Peyer's patch (tissue), 4 donors: ENCODE measurements at places on chromosomes 7 and 10. TPM values are rescaled to one million over a fixed set of nuclear protein-coding genes. Genes with fewer than 3 reads are reported as not detected.

- DNase-seq, result peak; percentile 92
- no peaks in the 10 kb centered on the region for H3K4me1 ChIP-seq
- no peaks in the 10 kb centered on the region for H3K36me3 ChIP-seq
- no peak overlapping the region for H3K4me3 ChIP-seq
Measured at GRCh38 chr7:151368136-151368571, 26.5 kb downstream of the NUB1 start.

The GPNMB gene
- 12.1 TPM for total RNA-seq

The PON1 gene
- not detected for total RNA-seq

The RHOBTB1 gene
- 11.7 TPM for total RNA-seq

- no peaks in the 10 kb centered on the region for H3K27me3 ChIP-seq
- peaks cover 8% of the 10 kb centered on the region for H3K4me1 ChIP-seq
- H3K4me3 ChIP-seq, result no peak overlapping the region
- no peaks in the 10 kb centered on the region for H3K36me3 ChIP-seq
- no peak overlapping the region for H3K27ac ChIP-seq
- DNase-seq, result no peak
Measured at GRCh38 chr10:118732245-118733165, 22.3 kb downstream of the CACUL1 start.

GRCh38 chr7:11524476-11525397 is 307.3 kb downstream of the THSD7A start:
- no peak overlapping the region for H3K27ac ChIP-seq
- no peaks in the 10 kb centered on the region for H3K27me3 ChIP-seq
- no peaks in the 10 kb centered on the region for H3K4me1 ChIP-seq
- no peak overlapping the region for H3K4me3 ChIP-seq

The IDI2 gene
- total RNA-seq, result not detected

The VWDE gene
- total RNA-seq, result 2.1 TPM

The CDHR1 gene
- total RNA-seq, result 22.6 TPM

The ZCWPW1 gene
- 1.8 TPM for total RNA-seq

The OR2A5 gene
- not detected for total RNA-seq

The ATG9B gene
- total RNA-seq, result not detected

GRCh38 chr10:90642650-90643049 is 215.2 kb downstream of the HTR7 start:
- H3K4me3 ChIP-seq, result no peak overlapping the region
- H3K27ac ChIP-seq, result peak overlapping the region; percentile 26
- no peaks in the 10 kb centered on the region for H3K4me1 ChIP-seq
- H3K36me3 ChIP-seq, result no peaks in the 10 kb centered on the region

DNA sequence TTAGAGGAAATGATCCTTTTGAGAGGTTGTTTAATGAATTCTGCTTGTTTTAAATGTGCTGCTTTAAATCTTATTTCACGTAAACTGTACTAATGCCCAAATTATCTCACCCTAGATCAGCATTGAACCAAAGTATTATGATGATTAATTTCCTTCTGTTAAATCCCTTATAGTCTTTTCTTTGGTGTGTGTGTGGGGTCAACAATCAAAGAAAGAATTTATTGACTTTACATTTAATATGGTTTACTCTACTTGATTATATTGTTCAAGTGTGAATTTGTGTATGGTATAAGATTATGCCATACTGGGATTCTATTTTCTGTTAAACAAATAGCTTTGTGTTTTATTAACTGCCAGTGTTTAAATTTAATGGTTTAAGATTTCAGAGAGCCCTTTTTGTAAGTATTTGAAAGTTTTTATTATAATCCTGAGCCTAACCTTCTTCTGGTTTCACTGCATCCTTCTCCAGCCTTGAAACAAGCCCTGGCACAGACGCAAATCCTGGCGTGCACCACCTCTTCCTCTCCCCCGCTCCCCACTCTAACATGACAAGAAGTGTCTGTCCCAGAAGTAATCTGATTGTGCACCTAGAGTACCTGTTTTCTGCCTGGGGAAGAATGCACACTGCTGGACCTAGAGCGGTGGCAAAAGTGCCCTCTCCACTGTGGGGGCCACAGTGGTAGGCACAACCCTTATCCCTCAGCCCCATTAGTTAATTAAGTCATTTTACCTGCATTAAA is 70.6 kb downstream of the KAT6B start:
- DNase-seq, result no peak
- H3K27me3 ChIP-seq, result no peaks in the 10 kb centered on the region
- no peaks in the 10 kb centered on the region for H3K4me1 ChIP-seq
- H3K4me3 ChIP-seq, result no peak overlapping the region
- H3K36me3 ChIP-seq, result no peaks in the 10 kb centered on the region

The UBE2D4 gene
- total RNA-seq, result 15.3 TPM

- H3K27ac ChIP-seq, result peak overlapping the region; percentile 68
- no peak overlapping the region for H3K4me3 ChIP-seq
- no peaks in the 10 kb centered on the region for H3K4me1 ChIP-seq
- no peaks in the 10 kb centered on the region for H3K27me3 ChIP-seq
- no peak for DNase-seq
Measured at GRCh38 chr10:68599771-68600040, 39.6 kb downstream of the TET1 start.

The PKD1L1 gene
- total RNA-seq, result 0.47 TPM

The CYP2C19 gene
- 81.1 TPM for total RNA-seq

GRCh38 chr10:84205049-84205852 is 10.9 kb downstream of the CDHR1 start:
- peak; percentile 85 for DNase-seq
- no peaks in the 10 kb centered on the region for H3K36me3 ChIP-seq
- no peak overlapping the region for H3K4me3 ChIP-seq
- no peaks in the 10 kb centered on the region for H3K27me3 ChIP-seq
- H3K4me1 ChIP-seq, result no peaks in the 10 kb centered on the region

The RARRES2 gene
- 22.0 TPM for total RNA-seq

DNA sequence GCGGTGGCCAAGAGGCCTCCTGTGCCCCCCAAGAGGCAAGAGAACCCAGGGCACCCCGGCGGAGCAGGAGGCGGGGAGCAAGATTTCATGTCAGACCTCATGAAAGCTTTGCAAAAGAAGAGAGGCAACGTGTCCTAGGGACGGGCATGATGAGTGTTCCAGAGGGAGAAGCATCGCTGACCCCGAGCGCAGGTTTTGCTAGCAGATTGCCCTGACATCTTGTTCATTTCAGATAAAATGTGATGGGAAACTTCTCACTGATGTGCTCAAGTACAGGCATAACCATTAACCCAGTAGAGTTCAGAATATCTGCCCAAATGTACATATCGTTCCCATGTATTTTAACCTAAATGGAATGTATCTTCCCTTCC is 129.2 kb downstream of the APBB1IP start:
- no peak overlapping the region for H3K27ac ChIP-seq
- no peak for DNase-seq
- peaks cover 4% of the 10 kb centered on the region for H3K27me3 ChIP-seq
- no peaks in the 10 kb centered on the region for H3K4me1 ChIP-seq
- peak overlapping the region; percentile 43 for H3K4me3 ChIP-seq

DNA sequence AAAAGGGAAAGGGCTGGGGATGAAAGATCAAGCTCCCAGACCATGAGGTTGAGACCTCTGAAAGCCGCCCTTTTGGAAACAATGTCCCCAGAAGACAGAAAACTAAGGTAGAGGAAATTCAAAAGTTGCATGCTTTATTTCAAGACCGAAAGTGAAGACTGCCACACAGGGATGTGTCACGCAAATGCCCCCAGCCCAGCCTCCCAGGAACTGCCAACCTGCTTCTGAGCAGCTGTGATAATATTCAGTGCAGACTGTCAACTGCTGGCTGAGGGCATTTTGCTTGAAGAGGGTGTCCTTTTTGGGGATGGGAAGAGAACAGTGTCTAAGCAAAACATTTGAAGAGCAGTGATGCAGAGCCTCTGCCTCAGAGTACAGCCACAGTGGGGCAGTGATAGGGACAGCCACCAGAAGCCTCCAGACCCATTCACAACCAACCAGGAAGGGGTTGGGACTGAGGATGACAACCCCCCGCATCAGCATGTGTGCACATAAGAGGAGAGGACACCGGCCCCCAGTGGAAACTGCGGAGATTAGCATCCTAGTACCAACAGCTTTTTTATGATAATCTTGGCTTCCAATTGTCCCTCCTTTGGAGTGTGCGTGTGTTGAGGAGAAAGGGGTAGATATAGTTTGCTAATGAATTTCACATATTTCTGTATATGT is 34.7 kb upstream of the NFE2L3 start:
- no peaks in the 10 kb centered on the region for H3K27me3 ChIP-seq
- no peaks in the 10 kb centered on the region for H3K4me1 ChIP-seq
- no peak for DNase-seq
- no peaks in the 10 kb centered on the region for H3K36me3 ChIP-seq
- no peak overlapping the region for H3K4me3 ChIP-seq
- no peak overlapping the region for H3K27ac ChIP-seq

- no peaks in the 10 kb centered on the region for H3K36me3 ChIP-seq
- no peak overlapping the region for H3K4me3 ChIP-seq
Measured at GRCh38 chr7:1123715-1124114, 35.8 kb downstream of the GPER1 start.

The BTAF1 gene
- total RNA-seq, result 60.2 TPM

GRCh38 chr10:11793762-11794479 is 29.2 kb upstream of the PROSER2 start:
- H3K4me1 ChIP-seq, result no peaks in the 10 kb centered on the region
- no peaks in the 10 kb centered on the region for H3K36me3 ChIP-seq
- H3K4me3 ChIP-seq, result no peak overlapping the region
- no peak for DNase-seq
- H3K27me3 ChIP-seq, result no peaks in the 10 kb centered on the region

The FAS gene
- 25.9 TPM for total RNA-seq

GRCh38 chr10:93027508-93027907 is 33.1 kb upstream of the CYP26C1 start:
- no peak overlapping the region for H3K27ac ChIP-seq
- no peak overlapping the region for H3K4me3 ChIP-seq
- no peaks in the 10 kb centered on the region for H3K4me1 ChIP-seq
- no peaks in the 10 kb centered on the region for H3K36me3 ChIP-seq

DNA sequence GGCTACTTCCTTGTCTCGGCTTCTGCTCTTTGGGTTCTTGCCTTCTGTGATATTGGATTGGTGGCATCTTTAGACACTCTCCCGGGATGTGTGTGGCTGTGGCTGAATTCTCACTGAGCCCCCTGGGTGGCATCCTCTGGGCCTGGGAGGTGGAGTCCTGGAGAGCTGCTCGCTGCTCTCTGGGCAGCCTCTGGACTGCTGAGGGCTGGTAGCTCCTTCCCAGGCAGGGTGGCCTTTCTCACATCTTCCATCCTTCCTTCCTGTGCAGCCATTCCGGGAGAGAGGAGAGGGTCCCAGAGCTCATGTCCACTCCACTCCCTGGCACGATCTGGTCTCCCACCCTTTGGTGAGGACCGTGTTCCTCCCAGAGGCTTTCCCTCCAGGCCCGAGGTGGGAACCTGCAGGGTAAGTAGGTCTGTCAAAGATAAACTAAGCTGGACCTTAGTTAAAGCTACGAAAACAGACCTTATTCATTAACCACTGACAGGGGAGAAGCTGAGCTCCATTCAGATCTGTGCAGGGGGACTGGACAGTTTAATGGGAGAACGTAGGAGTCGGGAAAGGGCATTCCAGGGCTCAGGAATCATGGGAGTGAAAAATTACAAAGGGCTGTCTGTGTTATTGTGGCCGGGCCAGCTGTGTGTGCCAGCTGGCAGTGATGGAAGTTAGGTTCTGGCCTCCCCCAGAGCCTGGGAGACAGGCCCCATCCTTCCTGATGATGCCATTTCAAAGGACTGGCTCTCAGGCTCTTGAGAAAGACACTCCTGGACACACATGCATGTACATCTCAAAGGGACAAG is 8.7 kb downstream of the ATP6V0E2 start:
- no peak overlapping the region for H3K27ac ChIP-seq
- H3K27me3 ChIP-seq, result no peaks in the 10 kb centered on the region
- no peaks in the 10 kb centered on the region for H3K4me1 ChIP-seq

DNA sequence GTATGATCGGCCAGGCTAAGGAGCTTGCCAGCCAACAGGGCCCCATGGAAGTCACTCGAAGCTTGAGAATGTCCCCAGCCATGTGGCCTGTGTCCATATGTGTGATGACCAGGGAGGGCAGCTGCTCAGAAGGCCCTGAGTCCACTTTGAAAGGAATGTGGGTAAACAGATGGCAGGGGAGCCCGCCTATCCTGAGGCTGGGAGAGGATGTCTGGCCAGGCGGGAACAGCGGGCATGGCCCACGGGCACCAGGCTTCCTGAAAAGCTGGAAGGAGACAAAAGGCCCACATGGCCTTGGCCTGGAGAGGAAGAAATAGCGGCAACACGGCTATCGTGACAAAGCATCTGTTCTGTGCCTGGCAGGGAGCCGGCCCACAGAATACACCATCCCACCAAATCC is 137.9 kb upstream of the PPIF start:
- H3K4me1 ChIP-seq, result no peaks in the 10 kb centered on the region
- no peaks in the 10 kb centered on the region for H3K27me3 ChIP-seq
- no peak for DNase-seq
- H3K27ac ChIP-seq, result no peak overlapping the region

DNA sequence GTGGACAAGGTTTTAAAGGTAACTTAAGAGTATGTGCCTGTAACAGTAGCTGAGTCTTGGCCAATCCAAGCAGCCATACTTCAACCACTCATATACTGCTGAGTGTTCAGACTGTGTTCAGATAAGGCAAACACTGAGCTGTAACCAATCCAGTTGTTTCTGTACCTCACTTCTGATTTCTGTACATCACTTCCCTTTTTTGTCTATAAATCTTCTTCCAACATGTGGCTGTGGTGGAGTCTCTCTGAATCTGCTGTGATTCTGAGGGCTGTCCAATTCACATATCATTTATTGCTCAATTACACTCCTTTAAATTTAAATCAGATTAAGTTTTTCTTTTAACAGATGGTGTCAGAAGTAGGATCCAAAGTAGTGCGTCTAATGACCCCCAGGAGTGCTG is 149.5 kb upstream of the PHF14 start:
- H3K36me3 ChIP-seq, result no peaks in the 10 kb centered on the region
- H3K4me3 ChIP-seq, result no peak overlapping the region
- DNase-seq, result no peak
- H3K4me1 ChIP-seq, result no peaks in the 10 kb centered on the region

GRCh38 chr7:45259966-45260646 is 102.5 kb downstream of the RAMP3 start:
- peak; percentile 35 for DNase-seq
- no peaks in the 10 kb centered on the region for H3K27me3 ChIP-seq
- no peak overlapping the region for H3K27ac ChIP-seq
- no peaks in the 10 kb centered on the region for H3K4me1 ChIP-seq

The TUBB8 gene
- total RNA-seq, result not detected

DNA sequence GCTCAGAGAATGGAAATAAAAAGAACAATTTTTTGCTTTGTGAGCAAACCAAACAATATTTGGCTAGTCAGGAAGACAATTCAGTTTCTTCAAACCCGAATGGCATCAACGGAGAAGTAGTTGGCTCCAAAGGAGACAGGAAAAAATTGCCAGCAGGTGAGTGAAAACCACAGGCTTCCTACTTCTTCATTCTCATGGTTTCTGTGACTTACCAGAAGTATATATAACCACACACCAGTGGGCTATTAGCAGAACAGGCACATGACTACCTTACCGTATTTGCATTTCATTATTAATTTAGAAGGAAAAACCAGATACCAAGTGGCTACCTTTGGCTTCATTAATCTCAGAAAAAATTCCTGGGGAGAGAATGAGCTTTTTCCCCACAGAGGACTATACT is 8.8 kb downstream of the TDRD1 start:
- no peaks in the 10 kb centered on the region for H3K4me1 ChIP-seq
- H3K27ac ChIP-seq, result no peak overlapping the region
- H3K27me3 ChIP-seq, result no peaks in the 10 kb centered on the region
- no peaks in the 10 kb centered on the region for H3K36me3 ChIP-seq
- no peak for DNase-seq
